Panc1 (cell line): ENCODE measurements at places on chromosomes 3 and 15. TPM values are rescaled to one million over a fixed set of nuclear protein-coding genes. Genes with fewer than 3 reads are reported as not detected.

DNA sequence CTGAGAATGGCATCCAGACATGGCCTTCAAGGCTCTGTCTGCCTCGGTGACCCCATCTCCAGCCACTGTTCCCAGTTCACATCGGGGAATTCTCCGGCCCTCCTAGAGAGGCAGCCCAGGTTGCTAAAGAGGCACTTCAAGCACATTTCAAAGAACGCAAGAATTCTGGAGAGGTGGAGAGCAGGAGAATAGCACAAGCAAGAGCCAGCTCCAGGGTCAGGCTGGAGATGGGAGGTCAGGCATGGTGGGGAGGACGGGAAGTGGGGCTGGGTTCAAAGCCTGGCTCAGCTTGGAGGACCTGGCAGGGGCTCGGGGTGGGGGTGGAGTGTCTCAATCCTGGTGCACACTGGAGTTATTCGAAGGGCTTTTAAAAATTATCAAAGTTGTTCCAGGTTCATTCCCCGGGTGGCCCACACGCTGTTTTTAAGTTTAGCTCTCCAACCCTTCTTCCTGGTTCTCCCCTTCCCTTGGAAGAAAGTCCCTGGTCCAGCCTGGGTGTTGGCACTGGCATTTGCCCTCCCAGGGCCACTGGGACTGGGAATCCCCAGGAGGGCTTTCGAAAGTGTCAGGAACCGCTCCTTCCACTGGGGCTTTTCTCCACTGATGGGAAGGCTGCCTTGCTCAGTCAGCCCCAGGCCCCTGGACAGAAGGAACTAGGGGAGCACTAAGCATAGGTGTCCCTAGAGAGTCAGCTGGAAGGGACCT lies 35.8 kb downstream of the ZNF710 start:
- no peak overlapping the region for H3K4me3 ChIP-seq
- no peaks in the 10 kb centered on the region for H3K27me3 ChIP-seq
- no peaks in the 10 kb centered on the region for H3K36me3 ChIP-seq
- no peak for DNase-seq

- no peak for DNase-seq
- no peak overlapping the region for H3K27ac ChIP-seq
- no peaks in the 10 kb centered on the region for H3K36me3 ChIP-seq
- H3K4me1 ChIP-seq: no peaks in the 10 kb centered on the region
Measured at GRCh38 chr15:43968551-43968950, 141.7 kb downstream of the WDR76 start.

- DNase-seq: no peak
- H3K27me3 ChIP-seq: peaks cover 4% of the 10 kb centered on the region; the same call in 1 of the 2 replicates
- no peak overlapping the region for H3K4me3 ChIP-seq
- H3K4me1 ChIP-seq: peaks cover 2% of the 10 kb centered on the region; the same call in 1 of the 2 replicates
- H3K27ac ChIP-seq: no peak overlapping the region
- H3K36me3 ChIP-seq: no peaks in the 10 kb centered on the region
Measured at GRCh38 chr3:171874251-171874681, 31.1 kb downstream of the TMEM212 start.

DNA sequence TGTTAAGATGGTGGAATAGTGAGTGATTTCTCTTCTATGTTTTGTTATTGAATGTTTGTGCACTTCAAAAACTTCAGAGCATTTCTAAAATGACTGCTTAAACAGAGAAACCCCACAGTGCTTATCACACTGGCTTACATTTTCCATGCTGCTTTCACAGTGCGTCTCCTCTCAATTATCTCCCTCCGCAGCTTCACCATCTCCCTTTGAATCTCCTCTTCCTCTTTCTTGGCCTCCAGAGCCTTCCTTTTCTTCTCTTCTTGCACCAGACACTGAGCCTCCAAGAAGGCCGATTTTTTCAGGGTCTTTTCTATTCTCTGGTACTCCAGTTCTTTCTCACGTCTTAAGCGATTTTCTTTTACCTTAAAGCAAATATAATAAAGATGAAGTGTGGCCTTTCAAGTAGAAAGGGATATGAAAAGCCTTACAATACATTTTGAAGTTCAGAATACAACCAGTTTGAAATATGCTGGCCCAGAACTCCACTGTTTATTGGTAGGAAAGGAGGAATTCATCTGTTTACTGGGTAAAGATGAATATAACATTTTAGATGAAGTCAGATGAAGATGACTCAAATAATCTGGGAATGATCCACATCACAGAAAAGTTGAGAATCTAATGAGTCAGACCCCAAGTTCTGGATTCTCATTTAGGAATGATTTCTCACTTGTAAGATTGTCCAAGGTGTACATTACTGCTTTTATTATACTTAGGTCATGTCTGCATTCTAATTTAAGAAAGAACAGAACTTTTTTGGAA lies 21.4 kb downstream of the CCDC191 start:
- no peak for DNase-seq
- no peaks in the 10 kb centered on the region for H3K27me3 ChIP-seq
- H3K36me3 ChIP-seq: no peaks in the 10 kb centered on the region
- no peak overlapping the region for H3K27ac ChIP-seq

- H3K36me3 ChIP-seq: no peaks in the 10 kb centered on the region
- no peaks in the 10 kb centered on the region for H3K4me1 ChIP-seq
- no peak for DNase-seq
- H3K27ac ChIP-seq: no peak overlapping the region
- no peaks in the 10 kb centered on the region for H3K27me3 ChIP-seq
- no peak overlapping the region for H3K4me3 ChIP-seq
Measured at GRCh38 chr3:34957677-34958076, 681.6 kb upstream of the ARPP21 start.

DNA sequence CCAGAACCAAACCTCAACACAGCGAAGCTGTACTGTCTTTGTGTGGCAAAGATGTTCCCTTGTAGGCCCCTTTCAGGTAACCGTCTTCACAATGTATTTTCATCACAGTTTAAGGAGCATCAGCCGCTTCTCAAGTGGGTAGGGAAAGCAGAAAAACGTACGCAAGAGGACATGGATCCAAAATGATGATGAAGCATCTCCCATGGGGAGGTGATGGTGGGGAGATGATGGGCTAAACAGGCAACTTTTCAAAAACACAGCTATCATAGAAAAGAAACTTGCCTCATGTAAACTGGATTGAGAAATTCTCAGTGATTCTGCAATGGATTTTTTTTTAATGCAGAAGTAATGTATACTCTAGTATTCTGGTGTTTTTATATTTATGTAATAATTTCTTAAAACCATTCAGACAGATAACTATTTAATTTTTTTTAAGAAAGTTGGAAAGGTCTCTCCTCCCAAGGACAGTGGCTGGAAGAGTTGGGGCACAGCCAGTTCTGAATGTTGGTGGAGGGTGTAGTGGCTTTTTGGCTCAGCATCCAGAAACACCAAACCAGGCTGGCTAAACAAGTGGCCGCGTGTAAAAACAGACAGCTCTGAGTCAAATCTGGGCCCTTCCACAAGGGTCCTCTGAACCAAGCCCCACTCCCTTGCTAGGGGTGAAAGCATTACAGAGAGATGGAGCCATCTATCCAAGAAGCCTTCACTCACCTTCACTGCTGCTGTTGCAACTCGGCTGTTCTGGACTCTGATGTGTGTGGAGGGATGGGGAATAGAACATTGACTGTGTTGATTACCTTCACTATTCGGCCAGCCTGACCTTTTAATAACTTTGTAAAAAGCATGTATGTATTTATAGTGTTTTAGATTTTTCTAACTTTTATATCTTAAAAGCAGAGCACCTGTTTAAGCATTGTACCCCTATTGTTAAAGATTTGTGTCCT lies 60.0 kb downstream of the AAGAB start:
- no peaks in the 10 kb centered on the region for H3K27me3 ChIP-seq
- no peak overlapping the region for H3K4me3 ChIP-seq
- peak overlapping the region; percentile 84 for H3K27ac ChIP-seq
- peaks cover 94% of the 10 kb centered on the region for H3K4me1 ChIP-seq
- no peak for DNase-seq
- peaks cover 37% of the 10 kb centered on the region for H3K36me3 ChIP-seq

- no peak for DNase-seq
- no peak overlapping the region for H3K27ac ChIP-seq
- H3K36me3 ChIP-seq: no peaks in the 10 kb centered on the region
- H3K4me1 ChIP-seq: no peaks in the 10 kb centered on the region
- H3K27me3 ChIP-seq: no peaks in the 10 kb centered on the region
- H3K4me3 ChIP-seq: no peak overlapping the region
Measured at GRCh38 chr3:114666623-114667022, 372.8 kb downstream of the TIGIT start.

DNA sequence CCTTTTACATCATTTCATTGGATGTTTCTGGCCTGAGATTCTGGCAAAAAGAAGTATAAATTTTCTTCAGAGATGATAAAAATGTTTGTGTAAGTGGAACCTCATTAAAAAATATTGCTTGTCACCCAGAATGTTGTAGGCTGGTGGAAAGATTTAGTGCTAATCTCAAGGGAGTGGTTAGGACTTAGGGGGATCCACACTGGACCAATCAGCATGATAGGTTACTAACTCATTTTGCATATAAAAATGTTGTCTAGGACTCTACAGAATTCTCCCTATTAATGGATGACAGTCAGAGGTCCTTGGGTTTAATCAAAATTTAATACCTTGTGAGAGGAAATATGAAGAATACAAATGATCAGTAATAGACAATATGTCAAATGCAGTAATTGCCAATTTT lies 108.6 kb upstream of the TNIK start:
- H3K27ac ChIP-seq: no peak overlapping the region
- DNase-seq: no peak
- no peak overlapping the region for H3K4me3 ChIP-seq
- H3K4me1 ChIP-seq: no peaks in the 10 kb centered on the region
- no peaks in the 10 kb centered on the region; the same call in 1 of the 2 replicates for H3K27me3 ChIP-seq

DNA sequence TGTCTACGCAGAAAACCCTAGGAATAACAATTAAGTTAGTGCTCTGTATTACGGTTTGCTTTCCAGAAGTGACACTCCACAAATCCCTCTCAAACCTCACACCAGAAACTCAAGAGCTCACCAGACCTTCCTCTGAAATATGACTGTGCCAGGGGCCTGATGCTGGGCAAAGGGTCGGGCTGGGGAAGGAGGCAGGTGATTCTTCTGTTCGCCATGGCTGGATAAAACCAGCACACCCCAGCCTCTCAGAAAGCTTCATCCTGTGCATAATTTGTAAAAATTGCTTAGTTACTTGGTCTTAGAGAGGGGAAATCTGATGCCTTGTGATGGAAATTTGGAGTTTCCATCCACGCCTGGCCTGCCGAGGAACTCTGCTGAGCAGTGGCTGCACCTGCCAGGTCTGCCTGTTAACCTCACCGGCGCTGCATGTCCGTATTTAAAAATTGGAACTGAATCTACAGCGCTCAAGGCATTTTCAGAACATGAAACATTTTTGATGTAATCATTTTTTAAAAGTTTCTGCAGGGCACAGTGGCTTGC lies 22.7 kb upstream of the ATP1B3 start:
- DNase-seq: no peak
- H3K27ac ChIP-seq: no peak overlapping the region
- 0 out of 2 replicates have a peak, but pooled peaks cover 2% of the 10 kb centered on the region for H3K27me3 ChIP-seq
- H3K4me1 ChIP-seq: no peaks in the 10 kb centered on the region
- no peak overlapping the region for H3K4me3 ChIP-seq

DNA sequence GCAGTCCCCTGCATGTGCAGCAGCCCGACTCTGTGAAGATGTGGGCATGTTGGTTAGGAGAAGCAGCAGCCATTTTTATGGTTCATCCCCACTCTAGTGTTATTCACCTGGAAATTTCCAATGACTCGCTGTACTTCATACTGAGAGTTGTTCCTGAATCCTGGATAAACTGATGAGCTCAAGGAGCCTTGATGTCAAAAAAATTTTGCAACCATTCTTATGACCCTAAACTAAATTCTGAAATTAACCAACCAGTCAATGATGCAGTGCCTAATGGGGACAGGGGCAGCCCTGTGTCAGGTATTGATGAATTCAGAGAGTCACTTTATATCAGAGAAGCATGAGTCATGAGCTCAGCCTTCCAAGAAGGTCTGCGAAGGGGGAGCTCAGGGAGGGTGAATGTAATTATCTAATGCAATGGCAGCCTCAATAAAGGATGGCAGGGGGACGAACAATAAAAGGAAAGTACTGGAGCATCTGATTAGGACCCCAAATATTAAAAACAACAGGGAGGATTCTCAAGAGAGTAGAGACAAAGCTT lies 108.4 kb upstream of the VEPH1 start:
- H3K27me3 ChIP-seq: no peaks in the 10 kb centered on the region
- no peak for DNase-seq
- H3K4me1 ChIP-seq: no peaks in the 10 kb centered on the region
- no peaks in the 10 kb centered on the region for H3K36me3 ChIP-seq

- H3K27ac ChIP-seq: no peak overlapping the region
- no peaks in the 10 kb centered on the region for H3K4me1 ChIP-seq
- H3K36me3 ChIP-seq: no peaks in the 10 kb centered on the region
- no peak for DNase-seq
- no peak overlapping the region for H3K4me3 ChIP-seq
- no peaks in the 10 kb centered on the region for H3K27me3 ChIP-seq
Measured at GRCh38 chr3:191523148-191523547, 62.2 kb downstream of the PYDC2 start.

GRCh38 chr3:8371085-8371551 lies 130.5 kb upstream of the LMCD1 start:
- no peak for DNase-seq
- H3K4me3 ChIP-seq: no peak overlapping the region
- H3K36me3 ChIP-seq: no peaks in the 10 kb centered on the region
- no peaks in the 10 kb centered on the region for H3K4me1 ChIP-seq

DNA sequence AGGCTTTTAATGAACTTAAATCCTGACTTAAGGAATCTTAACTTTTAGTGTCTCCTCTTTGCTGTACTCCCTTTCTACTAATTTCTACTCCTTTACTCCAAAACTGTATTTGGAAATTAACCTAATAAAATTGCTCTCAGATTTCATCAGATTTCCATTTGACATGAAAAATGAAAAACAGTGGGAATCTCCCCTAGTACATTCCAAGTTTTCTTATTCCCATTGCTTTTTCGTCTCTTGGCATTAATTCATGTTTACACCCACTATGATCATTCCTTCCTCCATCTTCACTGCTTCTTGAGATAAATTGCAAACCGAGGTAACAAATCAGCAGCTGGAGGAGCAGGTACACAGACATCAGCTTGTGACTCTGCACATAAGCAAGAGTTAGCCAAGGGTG lies 208.7 kb downstream of the VGLL3 start:
- H3K27ac ChIP-seq: no peak overlapping the region
- no peak overlapping the region for H3K4me3 ChIP-seq
- no peaks in the 10 kb centered on the region for H3K36me3 ChIP-seq
- DNase-seq: no peak

GRCh38 chr3:189143321-189143720 lies 28.4 kb upstream of the TPRG1 start:
- H3K27me3 ChIP-seq: peaks cover 14% of the 10 kb centered on the region; the same call in 1 of the 2 replicates
- DNase-seq: no peak
- no peak overlapping the region for H3K27ac ChIP-seq
- H3K4me3 ChIP-seq: no peak overlapping the region
- H3K4me1 ChIP-seq: peaks cover 4% of the 10 kb centered on the region; the same call in 1 of the 2 replicates

Gene ZNF660
- total RNA-seq: not detected

Gene SLC6A11
- not detected for total RNA-seq

Gene ABHD6
- total RNA-seq: 18.9 TPM

Gene SNRPN
- 75.1 TPM for total RNA-seq

Gene CCDC54
- not detected for total RNA-seq

Gene FAM3D
- not detected for total RNA-seq

Gene IP6K2
- 50.2 TPM for total RNA-seq
